ENCODE measurements at places on chromosomes 16 and 17. TPM values are rescaled to one million over a fixed set of nuclear protein-coding genes. Genes with fewer than 3 reads are reported as not detected.

PMP22 gene
- 0.22 TPM for total RNA-seq

KRTAP1-1 gene
- not detected for total RNA-seq

VEZF1 gene
- 42.4 TPM for total RNA-seq

DHX58 gene
- total RNA-seq: 80.6 TPM

RCVRN gene
- total RNA-seq: not detected

SLC2A4 gene
- not detected for total RNA-seq

KRT25 gene
- not detected for total RNA-seq

EVPLL gene
- not detected for total RNA-seq

KRTAP3-2 gene
- not detected for total RNA-seq

ADPRM gene
- total RNA-seq: 12.2 TPM

SAP30BP gene
- total RNA-seq: 93.2 TPM

TMC5 gene
- not detected for total RNA-seq

CDT1 gene
- total RNA-seq: 78.9 TPM

TAC4 gene
- total RNA-seq: not detected

OTOA gene
- 0.05 TPM for total RNA-seq

SLC5A2 gene
- total RNA-seq: not detected

ZNF689 gene
- total RNA-seq: 13.7 TPM

SNAI3 gene
- 11.7 TPM for total RNA-seq

GPS2 gene
- 88.7 TPM for total RNA-seq

ERN1 gene
- 139 TPM for total RNA-seq

CTRB1 gene
- not detected for total RNA-seq

TMEM88 gene
- total RNA-seq: 1.6 TPM

RND2 gene
- not detected for total RNA-seq

PHOSPHO1 gene
- not detected for total RNA-seq

CES4A gene
- total RNA-seq: 54.4 TPM

TAT gene
- not detected for total RNA-seq

TLCD2 gene
- 0.20 TPM for total RNA-seq

MT4 gene
- not detected for total RNA-seq

KRT35 gene
- not detected for total RNA-seq

TBC1D3C gene
- total RNA-seq: not detected

RAMP2 gene
- not detected for total RNA-seq

DRC3 gene
- not detected for total RNA-seq

SLX1B gene
- 61.9 TPM for total RNA-seq
